ENCODE measurements at places on chromosomes 12 and 14. TPM values are rescaled to one million over a fixed set of nuclear protein-coding genes. Genes with fewer than 3 reads are reported as not detected.

The SOX5 gene
- 35.8 TPM for polyA plus RNA-seq

The MAGOHB gene
- polyA plus RNA-seq = 39.0 TPM

The LRP1-AS gene
- polyA plus RNA-seq = not detected

The NRXN3 gene
- polyA plus RNA-seq = 1.3 TPM

The DPY19L2 gene
- polyA plus RNA-seq = 26.0 TPM

The STYK1 gene
- polyA plus RNA-seq = 0.85 TPM

The PTPRO gene
- 0.91 TPM for polyA plus RNA-seq

The SIRT4 gene
- 2.9 TPM for polyA plus RNA-seq

DNA sequence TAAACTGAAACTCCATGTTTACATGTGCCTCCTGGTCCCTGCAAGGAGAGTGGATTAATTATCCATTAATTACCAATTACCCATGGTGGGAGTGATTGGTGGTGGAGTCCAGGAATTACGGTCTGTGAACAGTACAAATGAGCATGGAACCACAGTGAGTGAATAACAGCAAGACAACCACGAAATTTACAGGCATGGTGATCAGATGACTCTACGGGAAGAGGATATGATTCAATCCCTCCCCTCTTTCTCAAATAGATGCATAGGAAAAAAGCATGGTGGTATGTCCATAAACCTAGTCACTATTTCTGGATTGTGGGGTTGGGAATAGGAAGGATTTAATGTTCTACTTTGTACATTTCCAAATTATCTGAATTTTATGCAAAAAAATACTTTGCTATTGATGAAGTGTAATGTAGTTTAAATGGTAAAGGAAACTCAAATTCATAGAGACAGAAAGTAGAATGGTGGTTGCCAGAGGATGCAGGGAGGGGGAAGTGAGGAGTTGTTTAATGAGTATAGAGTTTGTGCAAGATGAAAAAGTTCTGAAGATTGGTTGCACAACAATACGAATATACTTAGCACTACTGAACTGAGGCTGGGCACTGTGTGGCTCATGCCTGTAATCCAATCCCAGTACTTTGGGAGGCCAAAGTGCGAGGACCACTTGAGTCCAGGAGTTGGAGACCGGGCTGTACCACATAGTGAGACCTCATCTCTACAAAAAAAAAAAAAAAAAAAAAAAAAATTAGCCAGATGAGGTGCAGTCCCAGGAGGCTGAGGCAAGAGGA, 41.2 kb upstream of the C12orf75 start:
- DNase-seq = no peak

DNA sequence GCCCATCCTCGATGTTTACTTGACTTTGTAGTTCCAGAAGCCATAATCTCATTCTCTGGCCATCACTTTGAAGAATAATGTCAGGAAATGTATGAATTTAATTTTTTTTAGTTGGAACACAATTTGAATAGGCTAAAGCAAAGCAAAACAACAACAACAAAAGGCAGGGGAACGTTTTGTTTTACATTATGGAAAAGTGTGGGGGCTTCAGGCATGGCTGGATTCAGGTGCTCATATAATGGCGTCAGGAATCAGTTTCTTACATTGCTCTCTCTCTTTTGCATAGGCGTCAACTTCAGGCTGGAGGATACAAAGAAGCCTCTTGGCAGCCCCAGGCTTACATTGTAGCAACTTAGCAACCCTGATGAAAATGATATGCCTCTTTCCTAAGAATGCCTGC, 13.1 kb upstream of the RPH3A start:
- no peak for DNase-seq

DNA sequence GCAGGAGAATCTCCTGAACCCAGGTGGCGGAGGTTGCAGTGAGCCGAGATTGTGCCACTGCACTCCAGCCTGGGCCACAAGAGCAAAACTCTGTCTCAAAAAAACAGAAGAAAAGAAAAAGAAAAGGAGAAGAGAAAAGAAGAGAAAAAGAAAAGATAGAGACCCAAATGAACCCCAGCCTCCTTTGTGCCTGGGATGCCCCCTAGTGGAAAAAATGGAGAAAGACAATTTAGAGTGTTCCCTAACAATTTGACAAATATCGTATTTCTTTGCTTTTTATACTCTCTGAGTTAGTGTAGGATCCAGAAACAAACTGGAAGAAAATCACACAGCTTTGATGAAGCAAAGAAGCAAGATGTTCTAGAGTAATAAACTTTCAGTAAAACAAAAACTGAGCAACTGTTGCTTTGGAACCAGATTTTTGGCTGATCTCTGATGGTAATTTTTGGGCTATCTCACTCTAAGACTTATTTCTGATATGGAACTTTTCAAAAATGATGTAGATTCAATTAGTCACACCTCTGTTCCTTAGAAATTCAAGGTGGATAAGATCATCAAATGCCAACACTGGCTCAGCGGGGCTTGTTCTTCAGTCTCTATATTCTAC, 18.6 kb upstream of the PRKAB1 start:
- DNase-seq = no peak

DNA sequence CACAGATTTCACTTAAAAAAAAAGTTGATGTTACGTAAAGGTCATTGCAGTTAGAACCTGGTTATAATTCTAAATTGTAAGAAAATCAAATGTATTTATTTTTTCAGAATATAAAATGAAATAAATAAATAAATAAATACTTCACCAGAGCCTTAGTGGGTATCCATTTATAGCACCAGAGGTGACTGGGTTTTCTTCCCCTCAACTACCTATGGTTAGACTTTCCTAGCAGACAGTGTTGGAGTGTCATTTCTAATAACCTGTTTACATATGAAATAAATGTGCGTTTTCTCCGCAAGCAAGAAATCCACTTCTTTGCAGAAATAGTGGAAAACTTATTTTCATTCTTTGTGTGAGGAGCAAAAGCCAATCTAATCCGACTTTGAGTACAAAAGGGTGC, 3.3 kb upstream of the MYF5 start:
- no peak for DNase-seq

DNA sequence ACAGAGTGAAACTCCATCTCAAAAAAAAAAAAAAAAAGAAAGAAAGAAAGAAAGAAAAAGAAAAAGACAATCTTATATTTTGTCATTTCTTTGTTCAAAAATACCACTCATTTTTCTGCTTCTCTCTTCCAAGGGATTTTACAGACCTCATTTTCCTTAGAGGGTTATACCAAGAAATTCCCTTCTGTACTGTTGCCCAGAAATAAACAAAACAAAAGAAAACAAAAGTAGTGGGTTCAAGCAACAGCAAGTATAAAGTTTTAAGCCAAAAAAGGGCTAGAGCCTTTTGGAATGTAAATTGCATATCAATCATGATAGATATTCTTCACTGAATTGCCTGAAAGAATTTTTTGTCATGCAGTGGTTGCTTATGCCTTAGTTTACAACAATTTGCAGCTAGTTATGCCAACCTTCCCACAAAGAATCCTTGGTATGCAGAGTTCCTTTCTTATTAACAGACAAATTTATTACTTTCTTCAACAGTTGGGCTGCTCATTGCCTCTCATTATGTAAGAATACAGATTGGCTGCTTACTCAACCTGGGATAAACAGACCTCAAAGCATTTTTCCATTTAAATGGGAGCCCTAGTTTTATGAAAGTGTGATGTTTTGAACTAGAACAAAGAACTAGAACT, 129.1 kb upstream of the PPFIA2 start:
- DNase-seq = no peak

DNA sequence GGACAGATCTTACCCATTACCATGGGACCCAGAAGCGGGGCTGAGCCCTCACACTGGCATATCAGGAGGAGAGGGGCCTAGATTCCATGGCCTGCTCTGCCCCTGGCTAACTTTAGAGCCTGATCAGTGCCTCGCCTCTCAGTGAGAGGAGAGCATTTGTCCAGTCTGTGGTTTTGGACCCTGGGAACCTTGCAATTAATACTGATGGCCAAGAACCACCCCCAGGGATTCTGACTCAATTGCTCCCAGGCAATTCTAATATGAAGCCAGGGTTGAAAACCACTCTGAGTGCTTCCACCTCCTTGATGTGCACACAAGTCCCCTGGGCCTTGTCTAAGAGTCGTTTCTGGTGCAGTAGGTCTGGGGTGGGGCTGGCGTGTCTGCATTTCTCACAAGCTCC, 67.7 kb downstream of the CALM1 start:
- DNase-seq = no peak

GRCh38 chr12:4034921-4035320, 161.7 kb upstream of the PARP11 start:
- DNase-seq = no peak

- no peak for DNase-seq
These were observed 76.1 kb downstream of the SLC25A47 start for GRCh38 chr14:100399052-100399849.

- DNase-seq = no peak
These were observed 37.4 kb downstream of the SUSD6 start for GRCh38 chr14:69648480-69649451.

DNA sequence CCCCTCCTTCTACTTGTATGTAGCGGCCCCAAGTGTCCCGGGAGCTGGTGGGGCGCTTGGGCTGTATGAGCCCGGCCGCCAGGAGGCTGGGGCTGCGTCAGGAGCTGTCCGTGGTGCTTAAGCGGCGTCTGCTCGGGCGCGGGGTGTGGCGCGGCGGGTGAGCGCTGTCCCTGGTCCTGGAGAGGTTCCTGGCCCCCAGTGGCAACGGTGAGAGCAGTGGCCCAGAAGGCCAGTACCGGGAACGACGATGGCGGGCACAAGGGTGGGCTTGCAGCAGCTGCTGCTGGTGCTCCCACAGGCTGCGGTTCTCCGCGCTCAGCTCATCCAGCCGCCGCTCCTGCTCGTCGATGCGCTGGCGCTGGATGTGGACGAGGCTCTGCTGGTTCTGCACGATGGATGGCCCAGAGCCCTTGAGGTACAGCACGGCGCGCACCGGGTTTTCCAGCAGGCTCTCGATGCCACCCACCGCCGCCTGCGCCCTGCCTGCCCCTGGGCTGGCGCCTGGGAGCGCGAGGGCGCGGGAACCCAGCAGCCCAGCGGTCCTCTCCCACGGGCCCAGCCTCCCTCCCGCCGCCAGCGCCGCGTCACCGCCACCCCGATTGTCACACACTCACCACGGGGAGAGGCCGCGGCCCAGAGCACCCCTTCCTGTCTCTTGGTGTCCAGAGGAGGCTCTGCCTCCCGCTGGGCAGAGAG, 41.9 kb upstream of the FKBP4 start:
- DNase-seq = peak; percentile 86

GRCh38 chr12:111687255-111687654, 1.4 kb downstream of the ACAD10 start:
- no peak for DNase-seq

DNA sequence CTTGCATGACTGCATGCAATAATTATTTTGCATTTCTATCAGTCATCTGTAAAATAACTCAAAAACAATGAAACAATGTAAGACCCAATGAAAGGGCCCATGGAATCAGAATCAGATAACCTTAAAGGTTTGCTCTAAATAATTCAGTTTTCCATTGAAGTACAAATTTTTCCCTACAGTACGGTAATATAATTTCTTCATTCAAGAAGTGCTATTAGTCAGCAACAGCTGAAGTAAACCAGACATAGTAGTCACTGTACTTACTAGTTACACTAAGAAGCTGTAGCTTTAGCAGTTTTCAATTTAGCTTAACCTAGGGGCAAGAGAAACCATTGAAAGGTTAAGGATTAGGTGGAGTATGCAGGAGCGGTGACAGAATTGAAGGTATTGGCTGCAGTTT, 43.5 kb downstream of the BCAT1 start:
- DNase-seq = no peak

DNA sequence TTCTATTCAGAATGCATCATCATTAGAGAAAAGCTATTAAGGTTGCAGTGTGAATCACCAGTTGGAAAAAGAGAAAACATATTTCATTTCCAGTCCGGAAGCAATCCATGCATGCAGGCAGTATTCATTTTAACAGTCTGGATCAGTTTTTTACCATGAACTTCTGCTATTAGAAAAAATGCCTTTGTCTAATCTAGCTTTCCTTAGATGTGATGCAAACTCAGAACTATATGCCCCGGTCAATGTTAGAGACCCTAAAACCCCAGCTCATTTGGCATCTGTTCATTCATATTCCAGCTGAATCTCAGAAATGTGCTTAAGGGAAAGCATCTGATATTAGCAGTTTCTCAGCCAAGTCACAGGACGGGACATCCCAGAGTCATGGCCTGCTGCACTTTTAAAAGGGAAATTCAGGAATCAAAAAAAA, 8.5 kb downstream of the IRAK3 start:
- DNase-seq = peak; percentile 36

GRCh38 chr12:70032076-70032475, 207.0 kb downstream of the MYRFL start:
- DNase-seq = peak; percentile 94

DNA sequence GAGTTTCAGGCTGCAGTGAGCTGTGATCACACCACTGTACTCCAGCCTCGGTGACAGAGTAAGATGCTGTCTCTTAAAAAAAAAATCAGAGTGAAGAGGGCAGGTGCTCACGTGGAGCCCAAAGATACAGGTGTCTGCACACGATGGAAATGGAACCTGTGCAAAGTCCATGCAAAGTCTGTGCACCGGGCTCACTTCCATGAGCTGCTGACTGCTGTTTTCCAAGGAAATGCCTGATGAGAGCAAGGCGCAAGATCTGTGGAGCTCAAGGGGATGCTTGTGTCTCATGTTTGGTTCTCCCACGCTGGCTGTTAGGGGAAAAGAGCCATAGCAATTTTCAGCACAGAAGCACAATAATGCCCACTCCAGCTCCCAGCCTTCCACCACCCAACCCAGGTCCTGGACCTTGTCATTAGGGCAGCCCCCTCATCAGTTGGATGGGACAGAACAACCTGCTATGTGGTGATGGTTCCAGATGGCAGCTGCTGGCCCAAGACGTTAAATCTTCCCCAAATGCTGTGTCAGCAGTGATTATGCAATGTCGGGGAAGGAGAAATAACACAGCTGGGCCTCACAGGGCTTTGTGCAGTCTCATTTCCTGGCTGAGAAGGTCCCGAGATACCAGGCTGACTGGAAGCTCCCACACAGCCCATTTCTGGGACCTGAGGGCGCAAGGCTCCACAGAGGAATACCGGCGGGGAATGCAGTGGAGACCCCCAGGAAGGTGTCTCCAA, 27.9 kb upstream of the DICER1 start:
- DNase-seq = peak; percentile 77

DNA sequence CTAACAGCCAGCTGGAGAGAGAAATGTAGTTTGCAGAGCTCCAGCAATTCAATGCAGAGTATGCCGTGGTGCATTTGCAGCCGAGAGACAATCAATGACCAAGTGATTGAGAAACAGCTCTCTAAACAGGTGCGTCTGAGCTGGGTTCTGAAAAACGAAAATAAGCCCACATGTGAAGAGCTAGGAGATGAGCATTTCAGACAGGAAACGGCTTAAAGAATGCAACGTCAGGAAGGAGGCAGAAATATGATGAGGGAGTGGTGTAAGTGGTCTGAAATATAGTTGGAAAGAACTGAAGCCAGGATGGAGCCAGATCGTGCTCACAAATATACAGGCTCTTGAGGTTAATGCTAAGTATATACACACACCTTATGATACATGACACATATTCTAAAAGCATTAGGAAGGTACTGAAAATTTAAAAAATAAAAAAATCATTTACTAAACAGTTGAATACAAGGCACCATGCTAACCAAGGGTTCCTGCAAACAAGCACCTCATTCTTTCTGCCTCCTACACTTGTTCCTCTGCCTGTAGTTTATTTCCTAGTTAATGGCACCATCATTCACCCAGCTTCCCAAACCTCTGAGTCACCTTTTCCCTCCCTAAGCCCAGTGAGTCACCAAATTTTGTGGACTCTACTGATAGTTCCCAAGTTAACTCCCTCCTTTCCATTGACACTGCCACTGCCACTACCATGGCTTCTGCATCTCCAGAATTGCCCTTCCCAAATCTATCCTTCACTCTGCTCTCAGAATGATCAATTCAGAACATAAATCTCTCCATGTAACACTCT, 2.3 kb upstream of the GARIN2 start:
- no peak for DNase-seq

Measured in right lung (tissue), 10 donors.